GM23248 (cell line): ENCODE measurements at places on chromosomes 7 and 10. TPM values are rescaled to one million over a fixed set of nuclear protein-coding genes. Genes with fewer than 3 reads are reported as not detected.

Gene AKR1C8
- polyA plus RNA-seq: not detected in 2 replicates

Gene GPR146
- polyA plus RNA-seq: 4.3 and 5.1 TPM in 2 replicates

Gene CYP2E1
- polyA plus RNA-seq: 0.31 and 0.79 TPM in 2 replicates

Gene PTPN12
- 18.7 and 21.7 TPM in 2 replicates for polyA plus RNA-seq

Gene GIMAP5
- polyA plus RNA-seq: not detected in 2 replicates

Gene OR2A25
- not detected in 2 replicates for polyA plus RNA-seq

Gene DNAH11
- 0.91 and 1.3 TPM in 2 replicates for polyA plus RNA-seq

Gene HOXA3
- 1.2 and 1.9 TPM in 2 replicates for polyA plus RNA-seq

Gene DPYSL4
- polyA plus RNA-seq: 2.1 and 2.5 TPM in 2 replicates

Gene SORCS1
- 0.22 TPM in 1 of 2 replicates, not detected in the other for polyA plus RNA-seq

Gene ZMYND11
- polyA plus RNA-seq: 47.1 and 47.9 TPM in 2 replicates

Gene NPC1L1
- polyA plus RNA-seq: not detected in 2 replicates

Gene HOXA7
- 14.3 and 15.8 TPM in 2 replicates for polyA plus RNA-seq

Gene GCC1
- 13.8 TPM in 2 replicates for polyA plus RNA-seq

Gene UPF2
- 12.7 and 13.4 TPM in 2 replicates for polyA plus RNA-seq

Gene COMTD1
- polyA plus RNA-seq: 8.8 and 9.3 TPM in 2 replicates

Gene SPDYE9
- 0.38 and 0.65 TPM in 2 replicates for polyA plus RNA-seq

Gene COL28A1
- not detected in 2 replicates for polyA plus RNA-seq

Gene MYO1G
- polyA plus RNA-seq: 0.14 TPM in 1 of 2 replicates, not detected in the other

Gene LRCH4
- polyA plus RNA-seq: 11.0 and 12.9 TPM in 2 replicates

Gene NUTM2D
- 0.06 and 0.18 TPM in 2 replicates for polyA plus RNA-seq

Gene NKX2-3
- polyA plus RNA-seq: not detected in 2 replicates

Gene MKX
- polyA plus RNA-seq: 35.9 and 36.2 TPM in 2 replicates

Gene CALD1
- polyA plus RNA-seq: 1,687 and 1,703 TPM in 2 replicates

Gene EGR2
- polyA plus RNA-seq: 2.2 and 2.6 TPM in 2 replicates

Gene LIPM
- not detected in 2 replicates for polyA plus RNA-seq

Gene PDE6C
- 0.08 TPM in 1 of 2 replicates, not detected in the other for polyA plus RNA-seq

Gene SEPTIN7
- 509 and 521 TPM in 2 replicates for polyA plus RNA-seq

Gene MASTL
- 7.4 and 8.4 TPM in 2 replicates for polyA plus RNA-seq

Gene SPOCK2
- polyA plus RNA-seq: 0.04 TPM in 1 of 2 replicates, not detected in the other

Gene HECTD2
- polyA plus RNA-seq: 7.7 and 9.5 TPM in 2 replicates

Gene LRRC61
- polyA plus RNA-seq: not detected in 2 replicates

Gene DNAJC12
- polyA plus RNA-seq: 1.2 and 1.4 TPM in 2 replicates

Gene RNF32
- polyA plus RNA-seq: 1.8 and 2.4 TPM in 2 replicates

Gene IFIT1
- polyA plus RNA-seq: 14.3 and 15.7 TPM in 2 replicates

Gene AVPI1
- polyA plus RNA-seq: 30.5 and 31.4 TPM in 2 replicates

Gene RPEL1
- polyA plus RNA-seq: 0.09 TPM in 1 of 2 replicates, not detected in the other

Gene CALHM3
- polyA plus RNA-seq: not detected in 2 replicates

Gene TMEM176B
- polyA plus RNA-seq: not detected in 2 replicates

Gene OR2A42
- polyA plus RNA-seq: 0.06 TPM in 1 of 2 replicates, not detected in the other

Gene SFTPA1
- not detected in 2 replicates for polyA plus RNA-seq

Gene SLC26A3
- polyA plus RNA-seq: not detected in 2 replicates

Gene MYH16
- not detected in 2 replicates for polyA plus RNA-seq

Gene MYO3A
- not detected in 2 replicates for polyA plus RNA-seq

Gene NKX1-2
- polyA plus RNA-seq: not detected in 2 replicates

Gene C1QL3
- polyA plus RNA-seq: 0.38 and 0.39 TPM in 2 replicates

Gene POR
- 54.4 and 58.6 TPM in 2 replicates for polyA plus RNA-seq

Gene MAD1L1
- 38.2 and 46.5 TPM in 2 replicates for polyA plus RNA-seq

Gene PON1
- not detected in 2 replicates for polyA plus RNA-seq

Gene LIPN
- not detected in 2 replicates for polyA plus RNA-seq

Gene CFAP43
- 0.14 and 0.29 TPM in 2 replicates for polyA plus RNA-seq

Gene DNAJB9
- 33.4 and 33.8 TPM in 2 replicates for polyA plus RNA-seq

Gene STARD3NL
- polyA plus RNA-seq: 64.0 and 66.3 TPM in 2 replicates

Gene TEX36
- polyA plus RNA-seq: 0.34 and 0.35 TPM in 2 replicates

Gene SMO
- polyA plus RNA-seq: 2.3 and 2.5 TPM in 2 replicates

Gene WNT16
- 0.23 TPM in 2 replicates for polyA plus RNA-seq

Gene CHRM2
- 1.8 TPM in 2 replicates for polyA plus RNA-seq
